GF-D8 (cell line): ENCODE measurements at places on chromosomes 16 and 17.

GRCh38 chr17:29225396-29225795 lies 21.3 kb upstream of the CRYBA1 start:
- DNase-seq = no peak

- DNase-seq = no peak
Observed at GRCh38 chr17:60901242-60901641, 223.6 kb downstream of the BCAS3 start.

DNA sequence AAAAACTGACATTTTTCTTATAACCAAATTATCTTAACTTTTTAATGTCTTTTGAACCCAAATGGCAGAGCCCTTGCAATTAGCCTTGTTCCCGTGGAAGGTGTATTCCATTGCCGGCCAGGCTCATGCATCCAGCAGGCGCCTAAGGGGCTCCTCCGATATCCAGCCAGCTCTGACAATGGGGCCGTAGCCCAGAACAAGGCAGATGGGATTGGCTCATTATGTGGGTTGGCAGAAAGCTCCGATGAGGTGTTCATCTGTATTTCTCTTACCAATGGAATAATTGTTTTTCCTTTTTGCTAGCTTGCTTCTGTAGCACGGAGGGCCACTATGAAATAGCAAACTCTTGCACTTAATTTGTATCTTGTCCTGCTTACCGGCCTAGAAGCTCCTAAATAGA lies 208.2 kb upstream of the CHMP6 start:
- no peak for DNase-seq

DNA sequence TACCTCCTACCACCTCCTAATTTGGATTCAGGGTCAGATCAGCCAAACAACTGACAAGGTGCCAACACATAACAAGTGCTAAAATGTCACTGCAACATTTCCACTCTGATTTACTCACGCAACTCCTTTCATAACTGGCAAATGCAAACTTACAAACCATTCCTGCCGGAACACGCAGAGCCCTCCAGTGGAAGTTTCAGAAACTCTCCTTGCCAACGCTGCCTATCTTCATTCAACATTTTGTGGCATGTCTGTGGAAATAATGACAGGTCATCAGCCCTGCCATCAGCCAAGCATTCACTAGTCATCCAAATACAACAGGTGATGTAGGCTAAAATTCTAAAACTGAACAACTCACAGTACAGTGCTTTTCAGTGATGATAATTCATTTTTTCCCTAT lies 37.7 kb upstream of the OR3A1 start:
- no peak for DNase-seq

DNA sequence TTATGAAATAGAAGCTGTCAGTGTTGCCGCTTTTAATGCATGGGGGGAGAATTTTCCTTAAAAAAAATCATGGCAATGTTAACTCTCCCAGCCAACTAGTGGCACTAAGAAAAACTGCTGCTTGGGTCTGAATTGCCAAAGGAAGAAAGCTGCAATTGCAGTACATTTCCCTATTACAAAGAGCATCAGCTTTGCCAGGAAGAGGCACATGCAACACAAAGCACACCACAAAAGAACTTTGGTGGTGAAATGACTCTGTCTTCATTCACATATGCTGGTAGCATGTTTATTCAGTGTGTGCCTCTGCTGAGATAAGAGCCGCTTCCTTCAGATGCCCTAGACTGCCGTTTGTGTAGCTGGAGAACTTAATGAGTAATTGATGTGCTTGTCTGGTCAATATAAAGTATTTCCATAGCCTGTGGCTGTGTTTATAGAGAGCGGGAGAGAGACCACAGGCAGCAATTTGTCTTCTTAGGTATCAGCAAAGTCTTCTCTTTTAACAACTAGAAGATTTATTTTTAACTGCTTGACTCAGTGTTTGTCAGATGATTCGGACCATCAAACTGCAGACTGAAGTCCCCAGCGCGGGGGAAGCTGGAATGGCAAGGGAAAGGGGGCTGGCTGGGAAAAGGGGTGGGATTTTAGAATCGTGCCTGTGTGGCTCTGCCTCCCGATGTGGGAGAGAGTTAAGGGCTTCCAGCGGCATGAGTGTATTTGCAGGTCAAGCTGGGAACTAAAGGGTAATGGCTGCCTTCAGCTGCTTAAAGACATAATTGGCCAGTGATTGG lies 115.1 kb downstream of the MRTFB start:
- no peak for DNase-seq

- DNase-seq = no peak
Observed at GRCh38 chr17:48873696-48874443, 18.7 kb upstream of the ATP5MC1 start.

DNA sequence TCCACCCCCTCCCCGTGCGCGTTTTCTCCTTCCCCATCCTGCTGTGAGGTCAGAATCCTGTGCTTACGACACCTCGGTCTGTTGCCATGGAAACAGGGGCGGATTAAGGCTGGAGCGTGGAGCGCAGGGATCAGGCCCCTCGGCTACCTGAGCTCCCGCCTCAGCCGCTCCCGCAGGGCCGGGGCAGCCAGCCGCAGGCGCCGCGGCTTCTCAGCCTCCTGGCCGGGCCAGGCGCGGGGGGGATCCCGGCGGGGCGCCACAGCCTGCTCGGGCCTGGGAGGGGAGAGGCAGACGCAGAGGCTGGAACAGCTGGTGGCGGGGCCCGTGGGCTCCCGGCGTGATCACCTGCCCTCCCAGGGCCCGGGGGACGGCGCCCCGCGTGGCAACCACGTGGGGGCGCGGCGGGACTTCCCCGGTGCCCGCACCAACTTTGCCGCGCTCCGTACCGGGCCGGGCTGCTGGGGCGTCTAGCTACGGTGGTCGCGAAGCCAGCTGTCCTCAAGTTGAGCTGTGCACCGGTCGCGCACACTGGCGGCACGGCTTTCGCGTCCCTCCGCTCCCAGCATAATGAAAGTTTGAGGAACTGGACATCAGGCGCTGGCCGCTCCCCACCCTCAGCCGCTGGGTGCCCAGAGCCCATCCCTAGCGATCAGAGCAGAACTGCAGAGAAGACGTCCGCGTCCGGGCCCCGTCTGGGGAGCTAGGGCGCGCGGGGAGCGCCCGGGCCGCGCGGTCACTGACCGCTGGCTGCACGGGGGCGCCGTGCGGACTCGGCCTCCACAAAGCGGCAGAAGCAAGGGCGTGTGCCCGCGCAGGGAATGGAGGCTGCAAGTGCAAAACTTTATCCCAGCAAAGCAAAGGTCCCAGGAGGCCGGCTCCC lies 1.2 kb downstream of the RTN4RL1 start:
- peak; percentile 6 for DNase-seq
